ENCODE measurements at places on chromosomes 3 and 15.

DNA sequence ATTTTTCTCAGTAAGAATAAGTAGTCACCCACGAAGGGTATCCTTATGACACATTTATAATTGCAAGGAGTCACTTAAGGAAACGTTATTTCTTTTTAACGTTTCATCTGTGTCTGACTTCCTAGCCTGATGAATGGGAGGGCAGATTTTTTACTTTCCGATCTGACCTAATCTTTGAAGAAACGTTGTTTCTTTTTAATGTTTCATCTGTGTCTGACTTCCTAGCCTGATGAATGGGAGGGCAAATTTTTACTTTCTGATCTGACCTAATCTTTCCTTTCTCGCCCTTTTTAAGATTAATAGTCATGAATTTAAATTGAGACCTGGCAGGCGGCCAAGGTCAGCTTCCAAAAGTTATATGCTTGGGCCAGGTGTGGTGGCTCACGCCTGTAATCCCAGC lies 3.0 kb upstream of the KLHL6 start:
- no peak for DNase-seq

GRCh38 chr3:36557708-36558421 lies 177.6 kb downstream of the STAC start:
- DNase-seq: no peak

DNA sequence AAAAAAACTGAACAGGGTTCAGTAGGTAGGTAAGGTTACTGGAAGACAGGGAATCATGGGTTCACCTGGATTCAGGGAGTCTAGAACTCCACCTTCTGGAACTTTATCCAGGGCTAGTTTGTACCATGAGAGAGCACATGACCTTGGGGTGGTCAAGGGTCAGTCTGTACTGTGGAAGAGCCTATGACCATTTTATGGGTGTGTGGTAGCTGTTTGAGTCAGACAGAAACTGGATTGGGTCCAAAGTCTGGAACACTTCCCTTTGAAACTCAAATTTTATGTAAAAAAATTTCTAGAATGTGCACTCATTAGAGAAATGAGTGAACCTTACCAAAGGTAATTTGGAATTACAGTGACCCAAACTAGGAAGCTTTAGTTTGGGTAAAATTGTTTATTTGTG lies 486.0 kb upstream of the AGTR1 start:
- DNase-seq: no peak

GRCh38 chr3:128875556-128876120 lies 3.8 kb upstream of the ACAD9 start:
- DNase-seq: no peak

DNA sequence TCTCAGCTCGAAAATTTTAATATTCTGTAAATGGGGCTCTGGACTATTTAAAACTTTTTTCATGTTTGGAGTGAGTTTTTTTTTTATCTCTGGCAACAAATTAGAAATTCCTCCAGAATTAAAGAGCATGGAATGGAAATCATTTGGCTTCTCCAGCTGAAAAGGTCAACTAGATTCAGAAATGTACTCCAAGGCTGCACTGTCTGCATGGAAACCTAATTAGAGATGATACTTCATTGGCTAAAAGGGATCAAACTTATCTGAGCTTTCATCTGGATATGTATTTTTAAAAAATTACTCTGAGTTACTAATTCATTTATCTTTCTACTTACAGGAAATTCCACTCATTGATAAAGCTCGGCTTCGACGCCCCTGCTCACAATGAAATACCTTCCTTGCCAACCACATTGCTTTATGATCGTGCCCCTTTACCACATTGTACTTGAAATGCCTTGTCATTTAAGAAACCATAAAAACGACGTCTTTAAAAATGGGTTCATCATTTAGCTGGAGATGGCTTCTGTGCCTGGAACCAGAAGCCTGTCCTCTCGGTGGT lies 285.5 kb upstream of the ICE2 start:
- DNase-seq: no peak

GRCh38 chr15:60908888-60909287 lies 320.2 kb downstream of the RORA start:
- DNase-seq: no peak

DNA sequence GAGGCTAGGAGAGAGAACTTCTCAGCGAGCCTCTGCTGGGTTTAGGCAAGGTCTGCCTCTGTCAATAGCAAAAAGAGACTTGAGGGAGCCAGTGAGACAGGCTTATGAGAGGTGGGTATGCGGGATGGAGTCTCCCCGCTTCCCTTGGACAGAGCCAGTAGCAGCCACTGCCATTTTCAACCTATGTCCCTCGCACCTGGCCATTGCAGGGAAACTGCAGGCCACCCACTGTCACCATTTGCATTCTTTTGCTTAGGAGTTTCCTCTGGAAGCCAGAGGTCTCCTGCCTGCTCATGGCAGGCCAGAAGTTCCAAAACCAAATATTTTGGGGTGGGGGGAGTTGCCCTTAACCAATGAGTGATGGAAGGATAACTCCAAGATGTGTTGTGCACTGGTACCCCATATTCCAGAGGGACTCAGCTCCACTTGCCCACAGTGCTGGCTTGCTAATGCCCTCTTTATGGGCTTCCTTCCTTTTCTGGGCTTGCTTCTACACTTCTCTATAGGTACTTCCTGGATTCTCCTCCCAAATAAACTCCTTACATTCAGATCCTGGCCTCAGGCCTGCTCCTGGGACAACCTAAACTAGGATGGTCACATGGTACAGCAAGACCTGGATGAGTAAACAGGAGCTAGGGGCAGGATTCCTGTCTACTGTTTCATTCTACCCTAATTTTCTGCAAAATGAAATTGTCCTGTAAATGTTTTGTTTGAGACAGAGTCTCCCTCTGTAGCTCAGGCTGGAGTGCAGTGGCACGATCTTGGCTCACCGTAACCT lies 108.9 kb upstream of the PROK2 start:
- DNase-seq: no peak

GRCh38 chr3:122974764-122975162 lies 52.8 kb downstream of the SEMA5B start:
- DNase-seq: no peak

- DNase-seq: no peak
Observed at GRCh38 chr3:46496746-46497555, 825 bp upstream of the RTP3 start.

GRCh38 chr3:43796041-43796596 lies 105.4 kb downstream of the ABHD5 start:
- DNase-seq: no peak

- DNase-seq: peak; percentile 79
Observed at GRCh38 chr15:58475573-58476524, 44.1 kb downstream of the LIPC start.

- no peak for DNase-seq
Observed at GRCh38 chr3:148903022-148903442, 37.9 kb downstream of the CPA3 start.
